ENCODE measurements at places on chromosomes 1 and 21.

DNA sequence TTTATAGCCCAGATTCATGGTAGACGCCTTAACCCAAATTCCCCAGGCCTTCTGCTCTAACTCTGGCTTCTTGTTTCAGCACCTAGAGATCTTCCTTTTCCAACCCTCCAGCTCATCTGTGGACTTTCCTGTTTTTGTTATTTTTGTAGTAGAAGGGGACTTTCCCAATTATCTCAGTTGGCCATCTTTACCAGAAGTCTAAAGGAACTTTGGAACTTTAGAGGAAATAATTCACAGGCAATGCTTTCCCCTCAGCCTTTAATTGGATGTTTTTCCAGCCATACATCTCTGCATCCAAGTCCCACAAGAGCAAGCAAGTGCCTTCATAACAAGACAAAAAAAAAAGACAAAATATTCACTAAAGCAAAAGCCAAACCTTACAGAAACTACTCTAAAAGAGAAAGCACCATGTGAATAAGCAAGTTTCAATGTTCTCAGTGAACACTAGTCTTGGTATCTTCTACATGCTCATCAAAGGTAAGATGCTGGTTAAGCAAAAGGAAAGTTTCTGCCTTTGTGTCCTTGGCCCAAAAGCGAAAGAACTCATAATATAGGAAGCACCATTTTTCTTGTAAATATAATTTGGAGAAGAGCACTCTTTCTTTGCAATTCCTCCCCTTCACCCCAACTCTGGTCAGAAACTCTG lies 377.3 kb downstream of the SETD4 start:
- no peak for DNase-seq

DNA sequence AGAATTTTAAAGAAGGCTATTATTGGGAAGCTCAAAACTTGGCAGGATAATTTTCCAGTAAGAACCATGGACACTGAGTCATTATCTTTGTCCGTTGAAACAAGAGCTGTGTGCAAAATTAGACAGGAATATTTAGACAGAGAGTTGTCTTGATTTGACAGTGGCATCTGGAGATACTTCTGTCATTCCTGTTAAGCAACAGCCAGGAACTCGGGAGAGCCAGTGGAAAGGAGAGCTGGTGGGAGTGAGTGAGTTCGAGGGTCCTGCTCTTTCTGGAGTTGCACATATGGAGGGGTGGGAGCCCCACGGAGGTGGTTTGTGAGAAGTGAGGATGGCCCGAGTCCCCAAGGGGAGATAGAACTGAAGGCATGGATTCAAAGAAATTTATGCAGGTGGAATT lies 3.1 kb downstream of the COQ8A start:
- no peak for DNase-seq

DNA sequence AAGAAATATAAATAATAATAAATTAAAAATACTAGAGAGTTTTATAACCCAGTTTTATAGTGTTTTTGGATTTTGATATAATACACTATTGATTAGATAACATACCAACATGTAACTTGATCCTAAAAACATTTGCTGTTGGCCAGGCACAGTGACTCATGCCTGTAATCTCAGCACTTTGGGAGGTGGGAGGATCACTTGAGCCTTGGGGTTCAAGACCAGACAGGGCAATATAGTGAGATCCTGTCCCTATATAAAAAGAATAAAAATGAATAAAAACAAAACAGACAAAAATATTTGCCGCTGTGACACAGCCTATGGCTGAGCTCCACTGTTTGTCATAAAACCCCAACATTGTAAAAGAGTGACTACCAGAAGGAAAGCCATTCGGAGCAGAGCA lies 26.1 kb downstream of the VPS13D start:
- no peak for DNase-seq

- no peak for DNase-seq
Observed at GRCh38 chr1:115761601-115762302, 6.8 kb downstream of the CASQ2 start.

DNA sequence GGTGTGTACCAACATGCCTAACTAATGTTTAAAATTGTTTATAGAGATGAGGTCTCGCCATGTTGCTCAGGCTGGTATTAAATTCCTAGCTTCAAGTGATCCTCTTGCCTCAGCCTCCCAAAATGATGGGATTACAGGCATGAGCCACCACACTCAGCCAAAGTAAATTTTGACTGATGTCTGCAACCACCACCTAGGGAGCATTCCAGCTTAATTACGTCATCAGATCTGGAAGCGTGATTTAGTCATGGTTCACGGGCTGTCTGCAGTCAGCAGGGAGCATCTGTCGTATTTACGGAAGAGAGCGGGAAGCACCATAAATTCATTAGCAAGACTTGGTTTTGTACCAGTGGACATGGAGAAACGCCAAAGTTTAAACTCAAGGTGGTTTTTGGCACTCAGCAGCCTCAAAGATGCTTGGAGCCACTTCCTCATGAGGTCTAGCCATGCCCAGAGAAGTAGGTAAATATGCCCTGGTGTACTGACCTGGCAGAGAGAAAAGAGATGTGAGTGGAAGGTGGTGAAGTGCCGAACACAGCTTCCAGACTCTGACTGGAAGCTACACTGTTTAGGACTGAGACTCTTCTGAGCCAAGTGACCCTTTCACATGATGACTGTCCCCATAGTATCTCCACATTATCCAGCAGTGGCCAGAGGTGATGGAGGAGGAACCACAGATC lies 60.8 kb upstream of the SLC35F3 start:
- no peak for DNase-seq

DNA sequence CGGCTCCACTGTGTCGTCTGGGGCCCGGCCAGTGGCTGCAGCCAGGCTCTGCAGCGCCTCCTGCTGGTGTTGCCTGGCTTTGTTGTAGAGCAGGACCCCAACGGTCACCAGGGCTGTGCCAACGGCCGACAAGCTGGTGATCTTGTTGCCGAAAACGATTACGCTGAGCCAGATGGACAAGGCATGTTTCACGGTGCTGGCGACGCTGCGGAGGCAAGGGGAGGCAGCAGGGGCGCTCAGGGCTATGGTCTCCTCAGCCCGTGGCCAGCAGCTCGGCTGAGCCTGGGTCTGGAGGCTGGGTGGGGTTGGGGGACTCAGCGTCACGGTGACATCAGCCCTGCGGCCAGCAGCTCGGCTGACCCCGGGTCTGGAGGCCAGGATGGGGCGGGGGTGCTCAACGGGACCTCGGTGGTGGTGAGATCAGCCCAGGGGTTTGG lies 7.0 kb upstream of the CDK11B start:
- peak; percentile 42 for DNase-seq

GRCh38 chr1:239840790-239841189 lies 250.9 kb upstream of the FMN2 start:
- peak; percentile 89 for DNase-seq

GRCh38 chr1:182206626-182207239 lies 145.2 kb upstream of the ZNF648 start:
- no peak for DNase-seq

DNA sequence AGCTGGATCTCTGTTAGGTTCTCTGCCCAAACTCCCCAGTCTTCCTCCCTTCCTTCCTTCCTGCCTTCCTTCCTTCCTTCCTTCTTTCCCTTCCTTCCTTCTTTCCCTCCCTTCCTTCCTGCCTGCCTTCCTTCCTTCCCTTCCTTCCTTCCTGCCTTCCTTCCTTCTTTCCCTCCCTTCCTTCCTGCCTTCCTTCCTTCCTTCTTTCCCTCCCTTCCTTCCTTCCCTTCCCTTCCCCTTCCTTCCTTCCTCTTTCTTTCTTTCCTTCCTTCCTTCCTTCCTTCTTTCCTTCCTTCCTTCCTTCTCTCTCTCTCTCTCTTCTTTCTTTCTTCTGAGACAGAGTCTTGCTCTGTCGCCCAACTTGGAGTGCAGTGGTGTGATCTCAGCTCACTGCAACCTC lies 8.7 kb upstream of the LSM10 start:
- DNase-seq, result no peak

- DNase-seq, result no peak
Observed at GRCh38 chr1:53391982-53392381, 64.1 kb upstream of the LRP8 start.

Data from suppressor macrophage (primary cell).